Posterior cingulate gyrus (tissue), 11 donors: ENCODE measurements at places on chromosomes 5 and 9.

GRCh38 chr9:122948313-122948712 lies 7.5 kb downstream of the RABGAP1 start:
- no peak for DNase-seq

DNA sequence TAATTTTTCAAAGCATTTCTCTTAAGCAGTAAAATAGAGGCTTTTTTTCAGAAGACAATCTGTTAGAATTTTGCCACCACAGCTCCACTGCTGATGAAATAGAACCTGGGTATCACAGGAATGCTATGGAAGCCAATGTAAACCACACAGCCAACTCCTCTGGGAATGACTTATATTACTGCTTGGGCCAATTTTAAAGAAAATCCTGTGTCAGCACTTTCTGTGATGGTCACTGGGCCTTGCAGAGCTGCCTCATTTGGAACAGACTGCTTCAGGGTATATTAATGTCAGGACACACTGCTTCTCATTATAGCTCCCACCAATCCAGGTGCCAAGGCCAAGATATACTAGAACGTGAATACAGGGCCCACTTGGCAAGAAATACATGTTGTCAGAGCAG lies 144.1 kb upstream of the ACTBL2 start:
- DNase-seq: no peak

- no peak for DNase-seq
These were observed 228.3 kb downstream of the CACNA1B start for GRCh38 chr9:138105561-138106505.

DNA sequence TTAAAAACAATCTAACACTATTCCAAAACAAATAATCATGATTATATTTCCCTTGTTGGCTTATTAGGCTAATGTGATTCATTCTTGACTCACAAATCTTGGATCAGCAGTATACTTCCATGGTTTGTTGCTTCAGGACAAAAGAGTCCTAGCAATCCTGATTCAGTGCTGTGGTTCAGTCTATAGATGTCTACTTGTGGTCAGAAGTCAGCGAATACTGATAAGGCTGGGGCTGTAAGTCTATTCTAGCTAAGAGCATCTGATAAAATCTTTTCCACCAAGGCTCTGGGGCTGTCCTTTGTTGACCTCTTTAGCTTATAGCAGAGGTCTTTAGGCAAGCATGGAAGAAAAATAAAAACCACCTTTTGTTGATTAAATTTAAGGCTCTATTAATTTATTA lies 4.4 kb upstream of the SMIM3 start:
- no peak for DNase-seq

DNA sequence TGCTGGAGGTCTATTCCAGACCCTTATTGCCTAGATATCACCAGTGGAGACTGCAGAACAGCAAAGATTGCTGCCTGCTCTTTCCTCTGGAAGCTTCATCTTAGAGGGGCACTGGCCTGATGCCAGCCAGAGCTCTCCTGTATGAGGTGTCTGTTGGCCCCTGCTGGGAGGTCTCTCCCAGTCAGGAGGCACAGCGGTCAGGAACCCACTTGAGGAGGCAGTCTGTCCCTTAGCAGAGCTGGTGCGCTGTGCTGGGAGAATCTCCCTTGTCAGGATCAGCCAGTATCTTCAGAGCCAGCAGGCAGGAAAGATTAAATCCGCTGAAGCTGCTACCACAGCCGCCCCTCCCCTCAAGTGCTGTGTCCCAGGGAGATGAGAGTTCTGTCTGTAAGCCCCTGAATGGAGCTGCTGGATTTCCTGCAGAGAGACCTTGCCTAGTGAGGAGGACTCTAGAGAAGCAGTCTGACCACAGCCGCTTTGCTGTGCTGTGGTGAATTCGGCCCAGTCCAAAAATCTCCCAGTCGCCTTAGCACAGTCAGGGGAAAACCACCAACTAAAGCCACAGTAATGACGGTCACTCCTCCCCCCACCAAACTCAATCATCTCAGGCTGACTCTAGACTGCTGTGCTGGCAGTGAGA lies 124.1 kb downstream of the JAKMIP2 start:
- no peak for DNase-seq
